ENCODE measurements at places on chromosomes 4 and X. TPM values are rescaled to one million over a fixed set of nuclear protein-coding genes. Genes with fewer than 3 reads are reported as not detected.

MAP3K15 gene
- 0.31 TPM for total RNA-seq

PAGE2B gene
- 0.70 TPM for total RNA-seq

GLRA2 gene
- not detected for total RNA-seq

SAGE1 gene
- not detected for total RNA-seq

MAD2L1 gene
- 92.0 TPM for total RNA-seq

NUDT6 gene
- 6.2 TPM for total RNA-seq

ITIH6 gene
- total RNA-seq, result not detected

TEX13C gene
- not detected for total RNA-seq

PRRG1 gene
- total RNA-seq, result not detected

EDA2R gene
- 1.1 TPM for total RNA-seq

CTAG1A gene
- not detected for total RNA-seq

INTU gene
- total RNA-seq, result 0.19 TPM

SPIN2A gene
- total RNA-seq, result 0.48 TPM

CTAG1B gene
- total RNA-seq, result not detected

CENPC gene
- 32.6 TPM for total RNA-seq

PLS3 gene
- 0.52 TPM for total RNA-seq

RPL34 gene
- total RNA-seq, result 1,658 TPM

P2RY8 gene
- total RNA-seq, result 30.2 TPM

CCKAR gene
- total RNA-seq, result not detected

FOXP3 gene
- 23.8 TPM for total RNA-seq

FRG2 gene
- not detected for total RNA-seq

AFM gene
- total RNA-seq, result not detected

ATP1B4 gene
- total RNA-seq, result not detected

BEX1 gene
- total RNA-seq, result 0.45 TPM

H2BW2 gene
- not detected for total RNA-seq

BGN gene
- not detected for total RNA-seq

ARSJ gene
- 0.07 TPM for total RNA-seq

TRIM75 gene
- not detected for total RNA-seq

ARR3 gene
- not detected for total RNA-seq

SULT1B1 gene
- 0.76 TPM for total RNA-seq

ATP2B3 gene
- not detected for total RNA-seq

SLC10A3 gene
- total RNA-seq, result 14.4 TPM

P2RY10 gene
- total RNA-seq, result 39.3 TPM

MAGEB2 gene
- not detected for total RNA-seq

CXorf49 gene
- not detected for total RNA-seq

TMPRSS11F gene
- not detected for total RNA-seq

PABPC5 gene
- total RNA-seq, result not detected

HOPX gene
- total RNA-seq, result 124 TPM

NAT8L gene
- total RNA-seq, result 0.29 TPM

CT45A1 gene
- not detected for total RNA-seq

FAM133A gene
- not detected for total RNA-seq

FAM13A gene
- total RNA-seq, result 2.3 TPM

NPY2R gene
- total RNA-seq, result not detected

JCHAIN gene
- not detected for total RNA-seq

GPR143 gene
- total RNA-seq, result not detected

PABPC1L2B gene
- not detected for total RNA-seq

BST1 gene
- 0.19 TPM for total RNA-seq

RBM46 gene
- not detected for total RNA-seq
